ENCODE measurements at places on chromosomes 3 and 15.

- no peak for DNase-seq
Observed at GRCh38 chr3:153829606-153830170, 291.5 kb upstream of the ARHGEF26 start.

DNA sequence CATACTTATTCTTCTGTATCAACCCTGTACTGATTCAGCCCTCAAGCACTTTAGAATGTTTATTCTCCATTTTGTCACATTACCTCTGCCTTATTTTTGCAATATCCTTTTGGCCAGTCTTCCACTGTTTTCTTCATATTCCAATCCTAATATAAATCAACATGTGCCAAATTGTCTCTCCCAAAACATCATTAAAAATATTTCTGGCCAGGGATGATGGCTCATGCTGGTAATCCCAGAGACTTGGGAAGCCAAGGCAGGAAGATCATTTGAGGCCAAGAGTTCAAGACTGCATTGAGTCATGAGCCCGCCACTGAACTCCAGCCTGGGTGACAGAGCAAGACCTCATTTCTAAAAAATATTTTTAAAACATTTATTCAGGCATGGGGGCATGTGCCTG lies 641.4 kb upstream of the CBLB start:
- no peak for DNase-seq

- no peak for DNase-seq
Observed at GRCh38 chr3:182393151-182393550, 400.2 kb upstream of the ATP11B start.

DNA sequence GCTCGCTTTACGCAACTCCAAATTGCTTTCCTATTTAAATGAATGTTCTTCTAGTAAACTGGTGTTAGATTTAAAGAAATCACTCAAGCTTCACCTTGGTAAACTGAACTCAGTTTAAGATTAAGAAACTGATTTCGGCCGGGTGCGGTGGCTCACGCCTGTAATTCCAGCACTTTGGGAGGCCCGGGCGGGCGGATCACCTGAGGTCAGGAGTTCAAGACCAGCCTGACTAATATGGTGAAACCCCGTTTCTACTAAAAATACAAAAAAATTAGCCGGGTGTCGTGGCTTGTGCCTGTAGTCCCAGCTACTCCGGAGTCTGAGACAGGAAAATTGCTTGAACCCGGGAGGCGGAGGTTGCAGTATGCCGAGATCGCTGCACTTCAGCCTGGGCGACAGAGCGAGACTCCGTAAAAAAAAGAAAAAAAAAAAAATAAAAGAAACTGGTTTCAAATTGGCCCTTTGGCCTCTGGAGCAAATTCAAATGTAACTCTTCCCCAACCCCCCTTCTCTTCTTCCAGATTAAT lies 1.7 kb downstream of the SKIL start:
- DNase-seq, result no peak

DNA sequence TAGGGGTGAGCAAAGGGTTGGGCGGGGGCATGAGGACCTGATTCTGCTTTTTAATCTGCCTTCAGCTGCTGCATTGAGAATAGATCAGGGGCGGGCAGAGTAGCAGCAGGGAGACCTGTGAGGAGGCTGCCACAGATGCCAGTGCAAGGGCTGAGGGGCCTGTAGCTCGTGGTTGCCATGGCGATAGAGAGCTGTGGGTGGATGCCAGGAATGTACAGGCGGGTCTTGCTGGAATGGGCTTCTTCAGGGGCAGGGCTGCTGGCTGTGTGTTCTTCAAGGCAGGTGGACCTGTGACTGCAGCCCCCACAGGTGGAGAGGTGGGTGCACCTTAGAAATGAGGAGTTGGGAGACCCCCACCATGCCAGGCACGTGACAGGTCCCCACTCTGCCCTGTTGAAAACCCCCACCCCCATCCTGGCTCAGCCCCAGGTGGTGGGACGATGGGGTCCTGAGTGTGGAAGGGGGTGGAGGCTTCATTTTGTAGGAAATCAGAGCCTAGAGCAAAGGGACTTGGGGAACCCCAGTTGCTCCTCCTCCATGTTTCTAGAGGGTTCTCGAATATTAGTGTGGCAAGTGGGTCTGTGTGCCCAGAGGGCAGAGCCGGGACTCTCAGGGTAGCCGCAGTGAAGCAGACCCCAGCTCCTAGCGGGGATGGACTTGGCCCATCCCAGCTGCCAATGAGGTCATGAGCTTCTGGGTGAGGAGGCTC lies 38.3 kb downstream of the SLC6A6 start:
- no peak for DNase-seq

GRCh38 chr15:72965671-72966070 lies 86.6 kb upstream of the NEO1 start:
- no peak for DNase-seq

- DNase-seq, result no peak
Observed at GRCh38 chr15:75446151-75446550, 5.3 kb downstream of the SIN3A start.

- DNase-seq, result no peak
Observed at GRCh38 chr15:55255714-55256113, 33.9 kb downstream of the RAB27A start.

GRCh38 chr15:71790081-71790480 lies 20.3 kb upstream of the NR2E3 start:
- DNase-seq, result no peak

DNA sequence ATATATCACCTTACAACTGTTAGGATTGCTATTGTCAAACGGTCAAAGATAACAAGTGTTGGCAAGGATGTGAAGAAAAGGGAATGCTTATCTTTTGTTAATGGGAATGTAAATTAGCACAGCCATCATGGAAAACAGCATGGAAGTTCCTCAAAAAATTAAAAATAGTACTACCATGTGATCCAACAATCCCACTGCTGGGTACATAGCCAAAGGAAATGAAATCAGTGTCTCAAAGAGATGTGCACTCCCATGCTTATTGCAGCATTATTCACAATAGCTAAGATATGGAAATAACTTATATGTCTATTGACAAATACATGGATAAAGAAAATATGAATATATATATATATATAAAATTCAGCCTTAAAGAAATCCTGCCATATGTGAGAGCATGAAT lies 274.6 kb downstream of the EDEM1 start:
- no peak for DNase-seq

GRCh38 chr15:88647351-88648105 lies 8.7 kb downstream of the ISG20 start:
- no peak for DNase-seq

- no peak for DNase-seq
Observed at GRCh38 chr15:74982183-74982582, 13.2 kb upstream of the SCAMP5 start.

DNA sequence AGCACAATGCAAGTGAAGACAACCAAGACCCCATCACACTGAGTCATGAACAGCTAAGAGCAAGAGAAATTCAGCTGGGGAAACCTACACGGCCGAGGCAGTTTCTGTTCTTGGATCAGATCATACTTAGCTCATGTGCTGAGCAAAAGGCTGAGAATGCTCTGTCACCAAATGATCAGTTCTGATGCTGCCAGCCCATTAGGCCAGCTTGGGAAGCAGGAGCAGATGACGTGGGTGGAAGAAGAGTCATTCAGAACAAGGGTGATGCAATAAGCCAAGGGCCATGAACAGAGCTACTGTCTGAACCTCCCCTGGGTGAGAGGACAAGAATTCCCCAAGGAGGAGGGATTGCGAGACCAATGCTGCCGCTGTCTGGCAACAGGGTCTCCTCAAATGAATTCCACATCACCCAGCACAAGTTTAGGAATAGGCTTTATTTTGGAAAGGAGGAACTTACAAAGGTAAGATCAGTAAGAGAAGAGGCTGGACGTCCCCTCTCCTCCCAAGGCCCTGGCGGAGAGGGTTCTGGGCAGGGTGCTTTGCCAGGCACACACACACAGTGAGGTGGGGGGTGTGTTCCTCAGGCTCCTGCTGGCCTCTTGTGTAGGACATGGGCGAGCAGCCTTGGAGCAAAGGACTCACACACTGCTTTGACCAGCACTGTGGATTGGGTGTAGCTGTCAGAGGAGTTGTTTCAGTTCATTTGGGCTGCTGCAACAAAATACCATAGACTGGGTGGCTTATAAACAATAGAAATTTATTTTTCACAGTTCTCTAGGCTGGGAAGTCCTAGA lies 65.6 kb upstream of the CTXND1 start:
- DNase-seq, result no peak

- DNase-seq, result no peak
Observed at GRCh38 chr3:42891042-42891441, 14.9 kb upstream of the ZNF662 start.

GRCh38 chr3:126124148-126124868 lies 40.4 kb upstream of the SLC41A3 start:
- no peak for DNase-seq

GRCh38 chr3:154168998-154169795 lies 48.0 kb downstream of the ARHGEF26 start:
- DNase-seq, result no peak

DNA sequence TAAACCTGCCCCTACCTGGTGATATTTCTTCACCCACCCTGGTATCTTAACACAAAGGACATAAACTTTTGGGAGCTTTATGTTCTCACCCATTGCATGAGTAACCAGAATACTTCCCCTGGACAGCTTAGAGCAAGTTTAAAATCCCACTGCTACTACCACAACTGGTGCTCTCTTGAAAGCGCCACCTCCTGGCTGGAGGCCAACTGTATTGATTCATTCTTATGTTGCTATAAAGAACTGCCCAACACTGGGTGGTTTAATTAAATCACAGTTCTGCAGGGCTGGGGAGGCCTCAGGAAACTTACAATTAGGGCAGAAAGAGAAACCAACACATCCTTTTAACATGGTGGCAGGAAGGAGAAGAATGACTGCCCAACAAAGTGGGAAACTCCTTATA lies 592.4 kb downstream of the EPHA3 start:
- no peak for DNase-seq

DNA sequence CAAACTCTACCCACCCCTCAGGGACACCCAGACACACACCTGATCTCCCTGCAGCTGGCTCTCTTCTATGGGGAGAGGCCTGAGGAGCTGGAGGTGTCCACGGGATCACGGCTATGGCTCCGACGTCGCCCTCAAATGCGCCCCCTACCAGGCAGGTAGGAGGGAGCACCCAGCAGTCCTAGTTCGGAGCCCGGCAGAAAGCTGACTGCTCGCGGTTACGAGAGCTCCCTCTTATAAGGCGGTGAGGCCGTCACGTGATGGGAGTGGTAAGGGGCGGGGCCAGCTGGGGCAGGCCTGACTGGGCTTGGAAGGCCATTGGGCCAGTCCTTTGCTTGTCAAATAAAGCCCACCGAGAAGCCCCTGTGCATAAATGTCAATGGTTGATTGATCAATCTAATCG lies at the start of gene PRR20G:
TSS of gene PRR20G (minus strand) at position 207 of the 400 bp plus-strand sequence. CDS start 681 bp downstream, outside the sequence.
- no peak for DNase-seq

- DNase-seq, result no peak
Observed at GRCh38 chr3:159260049-159260662, 458.3 kb downstream of the MFSD1 start.

GRCh38 chr15:81239190-81239589 lies 42.5 kb downstream of the IL16 start:
- no peak for DNase-seq

DNA sequence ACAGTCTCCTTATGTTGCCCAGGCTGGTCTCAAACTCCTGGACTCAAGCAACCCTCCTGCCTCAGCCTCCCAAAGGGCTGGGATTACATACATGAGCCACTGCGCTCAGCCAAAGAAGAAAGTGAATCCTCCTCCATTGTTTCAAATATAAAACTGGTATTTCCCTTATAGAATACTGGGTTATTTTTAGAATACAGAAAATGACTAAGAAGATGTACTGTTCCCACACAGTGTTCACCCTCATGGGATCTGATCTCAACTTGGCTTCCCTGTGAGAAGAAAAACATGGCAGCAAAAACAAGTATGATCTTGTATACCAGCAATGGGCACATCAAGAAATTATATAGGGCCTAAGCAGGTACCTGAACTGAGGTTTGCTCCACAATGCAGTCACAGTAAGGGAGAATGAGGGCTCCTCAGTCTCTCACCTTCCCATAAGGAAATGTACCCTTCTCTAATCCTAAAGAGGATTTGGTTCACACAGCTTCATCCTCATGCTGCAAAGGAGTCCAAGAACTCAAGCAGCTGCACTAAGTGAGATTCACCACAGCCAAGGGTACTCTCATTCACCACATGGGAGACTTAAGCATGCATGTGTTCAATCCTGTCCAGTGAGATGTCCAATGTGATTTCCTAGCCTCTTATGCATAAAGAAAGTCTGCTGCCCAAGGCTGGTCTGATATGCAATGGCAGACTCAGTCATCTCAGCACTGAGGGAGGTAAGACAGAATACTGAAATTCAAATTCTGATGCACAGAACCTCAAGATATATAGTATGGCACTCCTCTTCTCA lies 25.8 kb downstream of the USP4 start:
- DNase-seq, result no peak

Data from stimulated activated CD8-positive, alpha-beta memory T cell treated with anti-CD3 and anti-CD28 coated beads, Interleukin-7, amount 100 ng/mL, for 1 hour (primary cell).